ENCODE measurements at places on chromosomes 4 and X.

DNA sequence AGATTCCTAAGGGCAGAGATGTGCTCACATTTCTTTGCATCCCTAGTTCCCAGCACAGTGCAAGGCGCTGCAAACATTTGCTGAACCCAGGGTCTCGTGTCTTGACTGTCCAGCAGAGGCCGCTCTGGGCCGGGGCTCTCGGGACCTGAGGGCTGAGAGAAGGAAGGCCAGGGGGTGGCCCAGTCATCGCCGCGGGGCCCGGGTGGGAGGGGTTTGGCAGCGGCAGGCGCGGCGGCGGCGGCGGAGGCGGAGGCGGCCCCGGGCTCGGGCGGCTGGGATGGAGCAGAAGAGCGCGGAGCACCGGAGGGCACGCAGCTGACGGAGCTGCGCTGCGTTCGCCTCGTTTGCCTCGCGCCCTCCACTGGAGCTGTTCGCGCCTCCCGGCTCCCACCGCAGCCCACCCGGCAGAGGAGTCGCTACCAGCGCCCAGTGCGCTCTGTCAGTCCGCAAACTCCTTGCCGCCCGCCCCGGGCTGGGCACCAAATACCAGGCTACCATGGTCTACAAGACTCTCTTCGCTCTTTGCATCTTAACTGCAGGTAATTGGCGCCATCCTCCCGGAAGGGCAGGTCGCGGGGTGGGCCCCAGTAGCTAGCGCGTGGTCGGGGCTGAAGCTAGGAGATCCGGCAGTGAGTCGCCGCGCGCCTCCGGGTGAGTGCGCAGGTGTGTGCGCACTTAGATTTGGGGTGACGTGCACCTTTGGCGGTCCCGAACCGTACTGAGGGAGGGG is at the start of gene PARM1:
Gene PARM1, plus strand, starts transcription at position 285 of the 730 bp plus-strand sequence. Its CDS starts 212 bp downstream, at position 497.
- peak; percentile 3 for DNase-seq

GRCh38 chrX:71543316-71543715 is 10.4 kb downstream of the OGT start:
- DNase-seq: no peak

- no peak for DNase-seq
Measured at GRCh38 chrX:84248226-84248625, 60.2 kb upstream of the RPS6KA6 start.

DNA sequence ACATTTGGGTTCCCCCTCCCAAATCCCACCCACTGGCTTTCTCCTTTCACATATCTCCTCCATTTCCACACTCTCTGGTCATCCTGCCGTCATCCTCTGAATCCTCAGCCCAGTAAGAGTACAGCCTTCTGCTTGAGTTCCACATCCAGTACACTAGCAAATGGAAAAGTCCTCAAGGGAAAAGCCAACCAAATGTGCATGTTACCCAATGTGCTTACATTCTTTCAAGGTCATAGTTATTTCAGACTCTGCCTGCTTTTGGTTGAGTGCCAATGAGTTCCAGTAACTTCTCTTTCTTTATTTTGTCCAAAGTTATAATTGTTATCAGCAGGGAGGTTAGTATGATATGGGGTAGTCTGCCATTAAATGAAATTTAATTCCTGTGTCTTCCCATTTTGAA is 78.1 kb downstream of the SRPX start:
- DNase-seq: no peak

DNA sequence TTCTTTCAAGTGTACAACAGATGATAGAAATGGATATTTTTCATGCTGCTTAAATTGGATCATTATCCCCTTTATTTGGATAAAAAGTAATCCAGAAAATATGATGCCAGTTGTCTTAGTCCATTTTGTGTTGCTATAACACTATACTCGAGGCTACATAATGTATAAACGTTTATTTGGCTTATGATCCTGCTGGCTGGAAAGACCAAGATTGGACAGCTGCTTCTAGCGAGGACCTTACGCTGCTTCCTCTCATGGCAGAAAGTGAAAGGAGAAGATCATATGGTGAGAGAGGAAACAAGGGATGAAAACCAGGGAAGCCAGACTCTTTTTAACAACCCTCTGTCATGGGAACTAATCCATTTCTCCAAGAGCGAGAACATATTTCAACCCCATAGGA is 102.7 kb downstream of the TRAM1L1 start:
- no peak for DNase-seq

- no peak for DNase-seq
Measured at GRCh38 chrX:123088331-123088730, 95.7 kb upstream of the GRIA3 start.

- DNase-seq: no peak
Measured at GRCh38 chrX:69021141-69021960, 143.9 kb downstream of the PJA1 start.

DNA sequence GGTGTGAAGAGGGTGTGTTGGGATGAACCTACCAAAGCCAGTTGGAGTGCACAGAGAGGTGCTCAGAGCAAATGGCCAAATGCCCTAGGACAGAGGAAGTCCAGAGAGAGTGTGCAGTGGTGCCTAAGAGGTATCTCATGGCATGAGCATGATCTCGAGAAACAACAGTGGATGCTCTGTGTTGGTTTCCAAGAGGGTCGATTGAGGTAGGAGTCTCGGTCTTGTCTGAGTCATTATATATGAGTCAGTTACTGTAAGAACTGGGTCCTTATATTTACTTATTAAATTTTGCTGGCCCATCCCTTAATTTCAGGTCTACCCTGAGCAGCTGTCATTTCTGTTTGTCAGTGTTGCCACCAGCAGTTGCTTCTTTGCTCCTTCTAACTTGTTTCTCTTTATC is 86.6 kb upstream of the TMEM150C start:
- DNase-seq: no peak

DNA sequence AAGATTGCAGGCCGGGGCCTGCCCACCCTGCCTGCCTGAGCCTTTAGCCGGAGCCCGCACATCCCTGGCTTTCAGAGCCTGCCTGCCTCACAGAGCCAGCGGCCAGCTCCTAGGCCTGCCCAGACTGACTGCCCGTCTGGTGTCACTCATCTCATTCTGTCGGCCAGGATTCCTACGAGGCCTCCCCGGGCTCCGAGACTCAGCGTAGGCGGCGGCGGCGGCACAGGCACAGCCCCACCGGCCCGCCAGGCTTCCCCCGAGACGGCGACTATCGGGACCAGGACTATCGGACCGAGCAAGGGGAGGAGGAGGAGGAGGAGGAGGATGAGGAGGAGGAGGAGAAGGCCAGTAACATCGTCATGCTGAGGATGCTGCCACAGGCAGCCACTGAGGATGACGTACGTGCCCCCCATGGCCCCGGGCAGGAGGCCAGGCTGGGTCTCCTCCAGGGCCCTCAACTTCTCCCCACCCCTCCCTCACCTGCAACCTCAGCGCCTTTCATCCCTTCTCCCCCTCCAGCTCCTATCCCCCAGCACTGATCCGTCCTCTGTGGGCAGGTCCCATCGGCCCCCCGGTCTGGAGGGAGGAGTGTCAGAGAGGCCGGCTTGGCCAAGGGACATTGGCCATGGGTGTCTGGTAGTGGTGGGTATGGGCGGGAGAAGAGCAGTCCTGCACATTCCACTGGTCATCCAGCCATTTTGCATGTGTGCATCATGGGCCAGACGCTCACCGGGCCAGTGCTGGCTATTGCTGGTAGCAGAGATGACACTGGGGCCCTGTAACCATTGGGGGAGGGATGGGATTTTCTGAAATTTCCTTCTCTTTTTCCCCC is 22.6 kb upstream of the UBA1 start:
- no peak for DNase-seq
